ENCODE measurements at places on chromosomes 3 and 15.

DNA sequence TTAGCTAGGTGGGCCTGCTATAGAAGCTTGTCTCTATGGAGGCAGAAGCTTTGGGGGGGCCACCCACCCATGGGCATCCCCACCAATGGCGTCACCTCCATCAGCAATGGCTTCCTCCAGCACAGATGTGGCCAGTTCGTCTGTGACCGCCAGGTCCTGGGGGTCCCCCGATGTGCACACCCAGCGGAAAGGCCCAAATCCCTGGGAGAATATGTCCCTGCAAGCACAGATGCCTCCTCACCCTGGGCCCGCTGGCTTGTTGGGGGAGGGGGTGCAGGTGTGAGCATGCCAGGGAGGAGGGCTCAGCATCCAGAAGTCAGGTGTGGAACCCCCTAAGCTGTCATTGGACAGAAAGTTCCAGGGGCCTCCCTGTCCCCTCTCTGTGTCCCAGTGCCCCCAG lies 19.6 kb downstream of the UROC1 start:
- DNase-seq, result no peak

GRCh38 chr15:57731530-57732103 lies 25.1 kb downstream of the POLR2M start:
- no peak for DNase-seq

GRCh38 chr3:11757441-11757875 lies 89.2 kb downstream of the TAMM41 start:
- no peak for DNase-seq

- DNase-seq, result no peak
Observed at GRCh38 chr15:61769557-61769956, 290.7 kb downstream of the VPS13C start.

DNA sequence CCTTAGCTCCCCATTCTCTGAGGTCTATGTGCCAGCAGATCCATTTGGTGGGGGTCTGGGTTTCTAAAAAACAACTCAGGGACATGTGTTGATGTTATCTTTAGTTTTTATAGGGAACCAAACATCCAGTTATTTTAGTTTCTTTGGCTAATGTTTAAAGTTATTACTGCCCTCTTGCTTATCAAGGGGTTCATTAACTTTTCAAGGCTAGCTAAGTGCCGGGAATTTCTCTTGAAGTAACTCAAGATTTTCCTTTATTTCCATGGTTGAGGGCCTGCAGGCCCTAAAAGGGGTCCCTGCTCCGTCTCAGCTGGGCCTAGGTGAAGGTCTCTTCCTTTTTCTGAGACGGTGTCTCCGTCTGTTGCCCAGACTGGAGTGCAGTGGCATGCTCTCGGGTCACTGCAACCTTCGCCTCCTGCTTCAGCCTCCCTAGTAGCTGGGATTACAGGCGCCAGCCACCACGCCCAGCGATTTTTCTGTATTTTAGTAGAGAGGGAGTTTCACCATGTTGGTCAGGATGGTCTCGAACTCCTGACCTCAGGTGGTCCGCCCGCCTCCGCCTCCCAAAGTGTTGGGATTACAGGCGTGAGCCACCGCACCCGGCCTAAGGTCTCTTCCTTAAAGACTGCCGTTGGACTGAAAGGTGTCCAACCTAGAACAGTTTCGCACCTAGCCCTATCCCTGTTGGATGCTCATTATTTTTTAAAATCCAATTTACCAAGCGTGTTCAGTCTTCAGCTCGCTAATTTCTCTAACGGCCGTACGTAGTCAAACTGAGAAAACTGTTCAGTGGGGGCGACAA lies 1.3 kb upstream of the OXSR1 start:
- no peak for DNase-seq

DNA sequence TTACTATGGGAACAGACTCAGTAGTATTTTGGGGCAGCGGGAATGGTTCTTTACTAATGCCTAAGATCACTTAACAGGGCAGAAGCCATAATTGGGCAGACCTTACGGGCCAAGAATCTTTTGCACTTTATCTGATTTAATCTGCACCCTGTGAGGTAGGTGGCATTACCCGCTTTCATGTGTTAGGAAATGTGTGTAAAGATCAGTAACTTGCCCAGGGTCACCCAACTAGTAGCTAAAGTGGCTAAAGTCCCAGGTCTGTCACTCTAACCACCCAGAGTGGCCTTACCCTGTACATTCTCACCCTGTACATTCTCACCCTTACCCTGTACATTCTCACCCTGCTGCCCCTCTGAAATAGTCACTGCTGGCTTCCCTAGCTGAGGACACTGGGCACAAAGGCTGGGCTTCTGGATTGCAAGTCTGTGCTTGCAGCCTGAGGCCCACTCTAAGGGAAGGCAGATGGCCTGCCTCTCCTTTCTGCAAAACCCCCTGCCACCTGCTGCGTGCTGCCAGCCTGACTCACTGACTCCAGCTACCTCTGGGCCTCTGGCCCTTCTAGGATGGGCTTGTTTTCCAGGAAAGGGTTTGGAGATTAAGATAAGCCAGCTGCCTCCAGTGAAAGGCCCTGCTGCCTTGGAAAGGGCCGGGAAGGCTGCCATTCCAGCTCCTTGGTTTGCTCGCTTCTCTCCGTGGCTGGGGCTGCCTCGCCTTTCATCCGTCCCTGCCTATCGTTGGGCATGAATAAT lies 37.5 kb upstream of the MYZAP start:
- no peak for DNase-seq

GRCh38 chr15:76979996-76980520 lies 14.9 kb upstream of the PSTPIP1 start:
- DNase-seq, result no peak

GRCh38 chr15:66740802-66741201 lies 38.8 kb downstream of the SMAD6 start:
- DNase-seq, result no peak

Measured in activated CD4-positive, alpha-beta T cell treated with anti-CD3 and anti-CD28 coated beads, Interleukin-10, Interleukin-2, amounts not matched to agents 100 ng/mL and 50 ng/mL, durations not matched to agents 16 hours and 8 hours (primary cell).